Frontal cortex (tissue), 4 donors: ENCODE measurements at places on chromosomes 2 and 18. TPM values are rescaled to one million over a fixed set of nuclear protein-coding genes. Genes with fewer than 3 reads are reported as not detected.

Gene LYPD1
- 24.5 TPM for total RNA-seq

Gene IL18R1
- total RNA-seq, result 0.41 TPM

Gene TRIM54
- total RNA-seq, result not detected

Gene C2orf66
- total RNA-seq, result not detected

GRCh38 chr18:23981369-23981980, 33.1 kb upstream of the TTC39C start:
- no peak for DNase-seq

GRCh38 chr2:97953853-97954252, 41.9 kb downstream of the TMEM131 start:
- DNase-seq, result no peak

DNA sequence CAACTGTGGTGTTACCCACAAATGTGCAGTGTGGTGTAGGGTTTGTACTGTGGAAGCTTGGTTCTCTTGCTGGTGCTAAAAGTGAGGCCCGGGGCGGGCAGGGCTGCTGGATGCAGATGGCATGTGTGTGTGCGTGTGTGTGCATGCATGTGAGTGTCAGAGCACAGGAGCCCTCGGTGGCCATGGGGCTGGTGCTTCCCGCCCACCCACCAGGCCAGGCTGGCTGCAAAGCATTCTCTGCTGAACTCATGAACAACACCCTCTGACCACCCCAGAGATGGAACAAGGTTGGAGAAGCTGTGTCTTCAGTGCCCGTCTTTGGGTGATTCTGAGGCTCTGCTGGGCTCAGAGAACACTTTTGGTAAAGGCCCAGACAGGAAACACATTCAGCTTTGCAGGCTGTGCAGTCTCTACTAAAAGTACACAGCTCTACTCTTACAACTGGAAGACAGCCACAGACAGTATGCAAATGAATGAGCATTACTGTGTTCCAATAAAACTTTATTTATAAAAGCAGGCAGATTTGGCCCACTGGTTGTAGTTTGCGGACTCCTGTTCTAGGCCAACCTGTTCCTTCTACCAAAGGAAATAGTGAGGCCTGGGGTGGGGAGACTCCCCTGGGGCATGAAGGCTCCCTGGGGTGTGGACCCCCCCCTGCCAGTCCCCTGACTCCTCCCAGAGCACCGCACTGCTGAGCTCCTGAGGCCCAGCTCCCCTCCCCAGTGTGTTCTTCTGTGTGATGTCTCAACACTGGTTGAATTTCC, 225.3 kb upstream of the HDAC4 start:
- no peak for DNase-seq

- no peak for DNase-seq
These were observed 149.0 kb upstream of the KCTD1 start for GRCh38 chr18:26697186-26697884.

- DNase-seq, result no peak
These were observed 510.2 kb upstream of the ID2 start for GRCh38 chr2:8171608-8172007.

GRCh38 chr18:43405097-43405496, 127.8 kb upstream of the SYT4 start:
- DNase-seq, result no peak
